IMR-90 (cell line): ENCODE measurements at places on chromosomes 2 and 18. TPM values are rescaled to one million over a fixed set of nuclear protein-coding genes. Genes with fewer than 3 reads are reported as not detected.
A peak's percentile ranks its signal among the peaks of the same experiment; 100 is the strongest.

The CTNNA2 gene
- not detected in 2 replicates for total RNA-seq

The ALPI gene
- not detected in 2 replicates for total RNA-seq

GRCh38 chr2:171158036-171158789 is 2.5 kb downstream of the TLK1 start:
- no peak overlapping the region for H3K27ac ChIP-seq
- DNase-seq: no peak
- H3K4me3 ChIP-seq: no peak overlapping the region
- H3K4me1 ChIP-seq: peaks cover 2% of the 10 kb centered on the region; the same call in 1 of the 2 replicates
- no peaks in the 10 kb centered on the region for H3K27me3 ChIP-seq

DNA sequence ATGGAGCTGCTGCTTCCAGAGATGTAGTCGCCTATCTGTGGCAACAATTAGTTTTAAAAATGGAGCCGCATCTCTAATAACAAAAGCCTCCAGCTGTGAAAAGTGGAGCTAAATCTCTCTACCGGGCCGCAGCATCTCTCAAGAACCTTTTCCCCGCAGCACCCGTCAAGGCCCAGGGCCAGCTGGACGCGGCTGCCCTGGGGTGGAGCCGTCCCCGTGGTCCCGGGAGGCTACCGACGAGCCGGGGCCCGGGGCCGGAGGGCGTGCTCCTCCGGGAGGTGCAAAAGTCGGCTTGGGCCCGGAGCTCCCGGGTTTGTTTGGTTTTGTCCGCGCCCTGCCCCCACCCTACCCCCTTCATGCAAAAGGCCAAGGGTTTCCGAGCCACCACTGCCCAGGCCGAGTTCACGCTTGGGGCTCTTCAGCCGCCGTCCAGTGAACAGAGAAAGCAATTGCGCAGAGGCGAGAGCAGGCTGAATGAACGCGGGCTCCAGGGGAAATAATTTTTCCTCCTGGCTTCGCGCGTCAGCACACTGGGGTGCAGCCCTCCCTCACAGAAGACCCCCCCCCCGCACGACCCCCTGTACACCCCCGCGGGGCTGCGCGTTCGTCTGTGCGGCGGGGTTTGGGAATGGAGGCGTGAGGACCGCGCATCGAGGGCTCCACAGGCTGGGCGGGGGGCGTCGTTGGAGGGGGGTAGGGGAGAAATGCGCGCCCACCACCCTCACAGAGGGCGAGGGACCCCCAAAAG is 557 bp upstream of the GREB1L start:
- no peak overlapping the region for H3K4me3 ChIP-seq
- peaks cover 2% of the 10 kb centered on the region; the same call in 1 of the 2 replicates for H3K4me1 ChIP-seq
- H3K36me3 ChIP-seq: no peaks in the 10 kb centered on the region

DNA sequence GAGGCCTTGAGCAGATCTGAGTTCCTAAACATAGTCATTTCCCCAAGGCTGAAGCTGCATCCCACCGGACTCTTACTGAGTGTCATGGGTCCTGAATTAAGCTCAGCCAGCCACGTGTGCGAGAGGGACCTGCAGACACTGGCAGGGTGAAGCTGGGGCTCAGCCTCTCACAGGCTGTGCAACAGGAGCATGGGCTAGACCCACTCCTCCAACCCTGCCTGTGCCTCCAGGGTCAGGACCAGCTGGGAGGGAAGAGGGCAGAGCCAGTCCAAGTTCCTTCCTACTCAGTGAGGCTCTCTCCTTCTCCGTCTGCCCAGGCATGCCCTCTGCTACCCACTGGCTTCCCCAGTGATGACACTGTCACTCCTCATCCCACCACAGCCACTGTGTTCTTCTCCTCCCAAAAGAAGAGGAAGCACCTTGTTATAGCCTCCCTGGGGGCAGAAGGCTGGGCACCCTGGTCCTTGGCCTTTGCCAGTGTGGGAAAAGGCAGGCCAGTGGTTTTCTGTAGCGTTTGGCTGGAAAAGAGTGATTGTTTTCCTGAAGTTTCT is 78.9 kb downstream of the KCNF1 start:
- H3K27me3 ChIP-seq: peaks cover 5% of the 10 kb centered on the region
- DNase-seq: no peak
- H3K4me3 ChIP-seq: no peak overlapping the region
- no peak overlapping the region for H3K27ac ChIP-seq
- no peaks in the 10 kb centered on the region for H3K36me3 ChIP-seq

- H3K4me1 ChIP-seq: no peaks in the 10 kb centered on the region
- H3K27ac ChIP-seq: no peak overlapping the region
- H3K4me3 ChIP-seq: no peak overlapping the region
- H3K36me3 ChIP-seq: no peaks in the 10 kb centered on the region
Observed at GRCh38 chr2:31558401-31559295, 22.1 kb downstream of the SRD5A2 start.

- no peak overlapping the region for H3K27ac ChIP-seq
- H3K4me1 ChIP-seq: peaks cover 2% of the 10 kb centered on the region
- H3K27me3 ChIP-seq: peaks cover 17% of the 10 kb centered on the region
- no peak overlapping the region for H3K4me3 ChIP-seq
- DNase-seq: no peak
Observed at GRCh38 chr2:236676136-236676873, 106.7 kb downstream of the ACKR3 start.

GRCh38 chr18:22347606-22348511 is 69.9 kb downstream of the CTAGE1 start:
- H3K4me1 ChIP-seq: peaks cover 22% of the 10 kb centered on the region
- DNase-seq: peak; percentile 16
- H3K27ac ChIP-seq: peak overlapping the region; percentile 74
- no peaks in the 10 kb centered on the region for H3K36me3 ChIP-seq

DNA sequence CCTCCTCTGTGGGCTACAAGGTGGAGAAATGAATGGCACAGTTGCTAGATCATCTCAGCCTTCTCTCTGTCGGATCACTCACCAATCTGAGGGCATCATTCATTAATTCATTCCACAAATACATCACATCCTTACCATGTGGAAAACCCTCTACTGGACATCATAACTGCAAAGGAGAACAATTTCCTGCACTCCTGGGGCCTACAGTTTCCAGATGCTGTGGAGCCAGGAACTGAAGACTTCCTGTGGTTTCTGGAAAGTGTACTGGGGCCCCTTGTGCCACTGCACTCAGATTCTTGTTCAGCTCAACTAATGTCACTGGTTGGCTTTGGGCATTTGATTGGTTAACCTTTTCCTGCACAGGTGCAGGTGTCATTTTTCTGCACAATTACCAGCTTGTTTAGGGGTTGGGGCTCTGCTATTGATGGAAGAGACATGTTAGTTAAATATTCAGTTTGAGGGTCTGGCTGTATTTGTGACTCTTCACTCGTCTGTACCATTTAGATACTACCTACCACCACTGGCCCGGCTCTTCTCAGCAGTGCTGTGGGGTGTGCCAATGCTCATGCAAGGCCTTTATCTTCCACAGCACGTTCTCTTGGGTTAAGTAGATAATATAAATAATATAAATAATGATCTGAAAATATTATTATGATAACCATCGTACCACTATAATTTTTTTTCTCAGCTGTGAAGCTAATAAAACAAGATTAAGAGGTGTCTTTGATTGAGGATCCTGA is 427.3 kb downstream of the TSN start:
- no peak overlapping the region for H3K27ac ChIP-seq
- no peaks in the 10 kb centered on the region for H3K27me3 ChIP-seq
- H3K36me3 ChIP-seq: no peaks in the 10 kb centered on the region
- DNase-seq: no peak

DNA sequence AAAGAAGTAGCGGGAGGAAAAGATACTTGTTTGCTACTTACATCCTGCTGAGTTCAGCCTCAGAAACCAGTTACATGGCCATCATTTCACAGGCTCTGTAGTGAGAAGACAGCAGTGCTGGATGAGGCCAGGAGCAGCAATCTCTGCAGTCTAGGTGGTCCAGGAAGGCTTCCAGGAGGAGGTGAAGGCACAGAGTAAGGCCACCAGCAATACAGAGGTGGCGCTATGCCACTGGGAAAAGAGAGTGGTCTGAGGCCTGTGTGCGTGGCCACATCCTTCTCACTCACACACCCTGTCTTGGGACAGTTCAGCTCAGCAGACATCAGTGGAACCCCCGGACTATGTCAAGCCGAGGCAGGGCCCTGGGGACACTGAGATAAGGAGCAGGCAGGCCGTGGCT is 162.7 kb downstream of the KLHL29 start:
- peaks cover 20% of the 10 kb centered on the region for H3K4me1 ChIP-seq
- no peaks in the 10 kb centered on the region for H3K36me3 ChIP-seq
- no peaks in the 10 kb centered on the region for H3K27me3 ChIP-seq

The SKOR2 gene
- total RNA-seq: not detected in 2 replicates

DNA sequence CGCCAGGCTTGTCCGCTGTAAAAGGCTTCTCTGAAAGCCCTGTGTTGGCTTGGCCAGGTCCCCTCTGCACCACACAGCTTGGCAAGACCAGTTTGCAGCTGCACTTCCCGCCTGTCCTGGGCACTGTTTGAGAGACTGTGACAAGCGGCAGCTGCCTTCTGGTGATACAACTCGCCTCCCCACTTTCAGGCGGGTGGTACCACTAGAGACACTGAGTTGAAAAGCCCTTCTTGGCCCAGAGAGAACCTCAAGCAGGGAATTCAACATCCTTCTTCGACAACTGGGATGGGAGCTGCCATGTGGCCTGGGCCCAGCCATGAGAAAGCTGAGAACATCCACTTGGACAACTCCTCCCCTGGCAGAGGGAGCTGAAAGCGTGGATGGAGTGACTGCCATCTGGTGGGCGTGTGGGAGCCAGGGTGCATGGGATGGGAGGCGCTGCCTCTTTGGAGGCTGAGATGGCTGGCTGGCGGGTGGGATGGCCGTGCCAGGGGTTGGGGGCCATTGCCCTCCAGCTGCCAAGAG is 125.5 kb upstream of the REV1 start:
- H3K4me1 ChIP-seq: peaks cover 7% of the 10 kb centered on the region
- DNase-seq: no peak
- no peak overlapping the region for H3K27ac ChIP-seq
- no peak overlapping the region for H3K4me3 ChIP-seq
- no peaks in the 10 kb centered on the region for H3K27me3 ChIP-seq

The LRRTM4 gene
- total RNA-seq: not detected in 2 replicates

- H3K4me1 ChIP-seq: peaks cover 37% of the 10 kb centered on the region
- DNase-seq: no peak
- peaks cover 14% of the 10 kb centered on the region; the same call in 1 of the 2 replicates for H3K36me3 ChIP-seq
- no peak overlapping the region for H3K4me3 ChIP-seq
Observed at GRCh38 chr2:219457784-219458369, 23.2 kb downstream of the SPEG start.

The SMCHD1 gene
- total RNA-seq: 47.3 and 78.6 TPM in 2 replicates

The SCG2 gene
- total RNA-seq: 0.36 and 0.56 TPM in 2 replicates

The TEKT4 gene
- total RNA-seq: not detected in 2 replicates

DNA sequence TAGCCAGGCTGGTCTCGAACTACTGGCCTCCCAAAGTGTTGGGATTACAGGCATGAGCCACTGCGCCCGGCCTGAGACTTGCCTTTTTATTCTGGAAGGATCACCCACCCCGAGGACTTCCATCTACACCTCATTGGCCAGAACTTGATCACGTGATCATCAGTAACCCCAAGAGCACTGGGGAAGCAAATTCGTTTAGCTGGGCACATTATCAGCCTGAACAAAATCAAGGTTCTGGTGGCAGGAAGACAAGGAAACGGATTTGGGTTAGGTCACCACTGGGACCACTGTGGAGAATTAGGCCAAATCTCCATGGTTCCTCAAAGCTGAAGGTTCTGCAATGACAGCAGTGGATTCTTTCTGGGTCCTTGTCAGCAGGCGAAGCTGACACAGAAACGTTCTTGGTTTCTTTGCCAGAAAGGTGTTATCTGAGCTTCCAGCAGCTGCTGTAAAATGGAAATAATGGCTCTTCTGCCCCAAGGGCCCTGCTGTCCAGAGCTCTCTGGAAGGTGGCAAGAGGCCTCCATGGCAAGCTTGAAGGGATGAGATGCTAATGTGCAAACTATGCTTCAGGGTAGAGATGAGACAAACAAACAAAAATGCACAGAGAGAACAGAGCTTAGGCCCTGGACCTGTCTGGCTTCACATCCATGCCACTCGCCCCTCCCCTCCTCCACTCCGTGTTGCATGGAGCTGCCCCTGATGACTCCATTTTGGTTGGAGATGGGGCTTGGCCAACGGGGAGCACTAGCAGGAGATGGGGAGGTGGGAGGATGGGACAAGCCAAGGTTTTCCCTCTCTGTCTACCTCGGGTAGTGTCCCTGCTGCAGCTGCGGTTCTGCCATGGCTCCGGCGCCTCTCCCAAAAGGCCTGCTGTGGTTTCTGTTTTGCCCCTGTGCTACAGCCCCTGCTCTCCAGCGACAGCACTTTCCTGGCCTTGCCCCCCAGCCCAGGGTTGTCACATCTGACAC is 28.4 kb downstream of the TMEM177 start:
- DNase-seq: no peak
- H3K36me3 ChIP-seq: no peaks in the 10 kb centered on the region
- H3K4me3 ChIP-seq: no peak overlapping the region
- H3K27ac ChIP-seq: no peak overlapping the region
- H3K27me3 ChIP-seq: peaks cover 9% of the 10 kb centered on the region
- no peaks in the 10 kb centered on the region for H3K4me1 ChIP-seq

GRCh38 chr2:233250568-233250967 is 905 bp upstream of the ATG16L1 start:
- no peak overlapping the region for H3K4me3 ChIP-seq
- H3K27ac ChIP-seq: no peak overlapping the region
- H3K36me3 ChIP-seq: peaks cover 2% of the 10 kb centered on the region; the same call in 1 of the 2 replicates
- H3K27me3 ChIP-seq: no peaks in the 10 kb centered on the region

DNA sequence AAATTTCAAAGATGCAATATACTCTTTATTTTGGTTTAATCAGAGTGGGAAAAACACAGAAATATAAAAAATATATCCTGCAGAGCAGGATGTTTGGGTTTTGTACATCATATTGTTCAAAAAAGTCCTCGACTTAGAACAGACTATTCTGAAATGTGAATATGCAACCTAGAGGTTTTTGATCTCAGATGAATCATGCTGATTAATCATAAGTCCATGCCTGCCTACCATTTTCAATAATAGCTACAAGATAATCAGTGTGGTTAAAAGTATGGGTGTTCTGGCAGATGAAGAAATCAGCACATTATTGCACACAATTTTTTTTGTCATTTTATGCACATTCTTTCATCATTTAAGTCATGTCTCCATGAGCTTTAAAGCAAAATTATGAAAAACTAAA is 1261.0 kb upstream of the NXPH2 start:
- DNase-seq: no peak
- H3K27ac ChIP-seq: no peak overlapping the region
- no peaks in the 10 kb centered on the region for H3K27me3 ChIP-seq
- no peak overlapping the region for H3K4me3 ChIP-seq
- H3K4me1 ChIP-seq: no peaks in the 10 kb centered on the region

- H3K27me3 ChIP-seq: no peaks in the 10 kb centered on the region
- H3K4me1 ChIP-seq: no peaks in the 10 kb centered on the region
- no peaks in the 10 kb centered on the region for H3K36me3 ChIP-seq
- no peak overlapping the region for H3K27ac ChIP-seq
- DNase-seq: no peak
- no peak overlapping the region for H3K4me3 ChIP-seq
Observed at GRCh38 chr2:180161415-180161814, 154.3 kb upstream of the CWC22 start.

- peak overlapping the region; percentile 37; the same call in 1 of the 2 replicates for H3K4me3 ChIP-seq
- peak overlapping the region; percentile 1; the same call in 1 of the 2 replicates for H3K27ac ChIP-seq
- H3K27me3 ChIP-seq: no peaks in the 10 kb centered on the region
- DNase-seq: peak; percentile 66
Observed at GRCh38 chr18:34710934-34711333, 836 bp downstream of the DTNA start.

- H3K36me3 ChIP-seq: 0 out of 2 replicates have a peak, but pooled peaks cover 1% of the 10 kb centered on the region
- no peak overlapping the region for H3K27ac ChIP-seq
- no peaks in the 10 kb centered on the region for H3K27me3 ChIP-seq
- peak; percentile 31 for DNase-seq
- no peak overlapping the region for H3K4me3 ChIP-seq
- H3K4me1 ChIP-seq: peaks cover 10% of the 10 kb centered on the region
Observed at GRCh38 chr2:54499661-54500060, 43.5 kb downstream of the SPTBN1 start.
